Effector memory CD4-positive, alpha-beta T cell (primary cell): ENCODE measurements at places on chromosomes 3 and 15.

DNA sequence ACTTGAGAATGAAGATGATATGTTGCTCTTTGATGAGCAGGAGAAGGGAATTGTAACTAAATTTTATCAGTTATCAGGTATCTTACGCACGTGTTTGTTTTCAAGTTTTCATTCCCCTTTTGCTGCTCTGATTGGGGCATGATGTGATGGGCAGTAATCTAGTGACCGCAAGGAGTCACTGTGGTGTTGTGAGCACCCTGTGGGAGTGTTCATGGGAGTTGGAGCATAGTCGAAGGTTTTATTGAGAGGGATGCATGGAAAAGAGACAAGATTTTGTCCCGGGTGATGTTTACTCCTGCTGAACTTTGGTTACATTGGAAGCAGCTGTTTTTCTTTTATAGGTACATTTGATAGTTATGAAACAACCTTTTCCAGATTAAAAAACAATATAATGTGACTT, 2.1 kb downstream of the FAN1 start:
- H3K27ac ChIP-seq = no peak overlapping the region
- no peak overlapping the region for H3K4me3 ChIP-seq
- no peak for DNase-seq
- peaks cover 3% of the 10 kb centered on the region for H3K4me1 ChIP-seq

DNA sequence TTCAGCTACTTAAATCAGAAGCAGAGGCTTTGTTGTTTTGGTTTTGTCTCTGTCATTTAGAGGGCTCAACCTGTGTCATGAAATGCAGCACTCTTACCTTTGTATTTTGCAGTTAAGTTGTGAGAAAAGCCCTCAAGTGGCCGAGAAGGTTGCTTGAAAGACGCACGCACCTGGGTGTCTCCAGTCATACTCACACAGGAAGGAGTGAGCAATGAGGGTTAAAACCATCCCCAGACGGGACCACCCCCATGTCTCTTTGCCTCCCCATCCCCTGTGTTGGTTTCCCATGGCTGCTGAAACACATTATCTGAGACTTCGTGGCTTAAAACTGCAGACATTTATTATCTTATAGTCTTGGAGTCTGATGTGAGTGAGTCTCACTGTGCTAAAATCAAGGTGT, 376.1 kb upstream of the CFAP20DC start:
- H3K27ac ChIP-seq = peak overlapping the region; percentile 16
- peak; percentile 3 for DNase-seq
- H3K36me3 ChIP-seq = no peaks in the 10 kb centered on the region
- no peak overlapping the region for H3K4me3 ChIP-seq

DNA sequence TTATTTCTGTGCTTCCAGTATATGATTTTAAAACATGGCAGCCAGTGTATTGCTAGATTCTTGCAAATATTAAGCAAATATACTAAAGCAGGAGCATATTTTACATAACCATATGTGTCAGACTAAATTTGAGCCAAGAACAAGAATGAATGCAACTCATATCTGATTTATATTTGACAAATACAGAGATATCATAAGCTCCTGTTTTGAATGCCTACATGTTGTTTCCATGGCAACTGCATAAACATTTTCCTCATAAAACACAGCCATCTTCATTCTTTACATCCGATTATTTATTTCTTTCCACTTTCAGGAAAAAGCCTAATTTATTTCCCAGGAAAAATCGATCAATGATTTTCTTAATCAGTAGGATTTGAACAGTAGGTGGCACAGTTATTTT, 172.2 kb upstream of the TSPAN3 start:
- H3K4me1 ChIP-seq = no peaks in the 10 kb centered on the region
- no peaks in the 10 kb centered on the region for H3K36me3 ChIP-seq

GRCh38 chr15:70741107-70741531, 22.2 kb downstream of the UACA start:
- no peaks in the 10 kb centered on the region for H3K4me1 ChIP-seq
- H3K4me3 ChIP-seq = no peak overlapping the region
- no peak overlapping the region for H3K27ac ChIP-seq
- DNase-seq = no peak

- no peak within 1 kb of the TSS for H3K27ac ChIP-seq
- H3K4me3 ChIP-seq = no peak within 1 kb of the TSS
- no peak for DNase-seq
- H3K27me3 ChIP-seq = peaks cover 9% of the 10 kb centered on the region
- no peaks in the 10 kb centered on the region for H3K4me1 ChIP-seq
Observed at GRCh38 chr3:194369522-194370279, at the start of gene LRRC15. LRRC15 (minus strand) TSS chr3:194369743; CDS start chr3:194361043, 8,700 bp downstream.

- H3K4me1 ChIP-seq = no peaks in the 10 kb centered on the region
- H3K27ac ChIP-seq = no peak overlapping the region
- H3K4me3 ChIP-seq = no peak overlapping the region
Observed at GRCh38 chr15:22915866-22916515, 64.2 kb downstream of the CYFIP1 start.

- H3K4me3 ChIP-seq = no peak overlapping the region
- H3K27ac ChIP-seq = no peak overlapping the region
- no peaks in the 10 kb centered on the region for H3K27me3 ChIP-seq
- no peak for DNase-seq
Observed at GRCh38 chr15:99495430-99496301, 70.1 kb upstream of the MEF2A start.

DNA sequence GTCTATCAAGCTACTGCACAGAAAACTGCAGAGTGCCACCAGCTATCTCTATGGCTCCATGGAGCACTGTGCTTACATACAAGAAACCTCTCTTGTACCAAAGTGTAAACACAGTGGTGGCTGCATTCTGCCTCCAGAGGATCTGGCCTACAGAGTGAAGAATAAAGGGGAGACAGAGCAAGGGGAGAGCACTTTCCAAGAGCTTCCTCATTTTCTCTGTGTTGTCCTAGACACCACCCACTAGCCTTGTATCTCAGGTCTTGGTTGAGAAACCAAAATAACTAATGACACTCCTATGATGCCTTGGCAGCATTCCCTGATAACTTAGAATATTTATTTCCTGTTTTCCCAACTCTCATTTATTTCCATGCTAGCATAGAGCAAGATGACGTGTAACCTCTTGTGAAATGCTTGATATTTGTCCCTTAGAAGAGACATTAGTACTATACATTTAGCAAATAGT, 56.9 kb upstream of the PHLDB2 start:
- no peak for DNase-seq
- H3K4me3 ChIP-seq = no peak overlapping the region
- H3K36me3 ChIP-seq = no peaks in the 10 kb centered on the region
- H3K27me3 ChIP-seq = no peaks in the 10 kb centered on the region
- H3K27ac ChIP-seq = no peak overlapping the region
- H3K4me1 ChIP-seq = no peaks in the 10 kb centered on the region

DNA sequence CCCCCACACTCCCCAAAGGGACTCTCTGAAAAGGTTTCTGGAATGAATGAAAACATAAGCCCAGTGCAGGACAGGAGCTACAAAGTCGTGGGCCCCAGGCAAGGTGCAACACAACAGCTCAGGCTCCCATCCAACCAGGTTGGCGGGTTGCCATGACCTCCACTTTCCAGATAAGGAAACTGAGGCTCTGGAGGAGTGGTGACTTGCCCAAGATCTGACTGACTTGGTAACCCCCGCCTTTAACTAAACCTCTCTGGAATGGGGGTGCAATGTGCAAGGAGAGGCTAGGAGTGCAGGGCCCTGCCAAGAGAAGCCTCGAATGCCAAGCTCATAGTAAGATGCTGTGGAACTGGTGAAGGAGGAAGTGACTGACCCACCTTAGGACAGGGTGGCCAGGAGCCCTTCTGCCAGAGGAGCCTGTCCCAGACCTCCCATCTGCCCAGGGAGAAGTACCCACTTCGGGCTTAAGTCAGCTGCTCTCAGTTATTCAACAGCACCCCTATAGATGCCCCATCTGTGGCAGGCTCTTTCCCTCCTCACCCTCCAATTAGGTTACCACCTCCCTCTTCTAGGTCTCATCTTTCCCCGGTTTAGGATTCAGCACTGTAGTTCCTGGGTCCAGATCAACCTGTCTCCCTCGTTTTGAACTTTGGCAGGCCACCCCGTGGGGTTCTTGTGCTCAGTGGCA, 553 bp upstream of the TNNC1 start:
- DNase-seq = no peak
- peaks cover 17% of the 10 kb centered on the region for H3K36me3 ChIP-seq
- H3K4me1 ChIP-seq = peaks cover 27% of the 10 kb centered on the region
- no peaks in the 10 kb centered on the region for H3K27me3 ChIP-seq

GRCh38 chr3:71358243-71358642, 225.3 kb downstream of the FOXP1 start:
- H3K27ac ChIP-seq = no peak overlapping the region
- no peak for DNase-seq
- H3K27me3 ChIP-seq = no peaks in the 10 kb centered on the region
- no peak overlapping the region for H3K4me3 ChIP-seq
- no peaks in the 10 kb centered on the region for H3K36me3 ChIP-seq
- peaks cover 10% of the 10 kb centered on the region for H3K4me1 ChIP-seq

DNA sequence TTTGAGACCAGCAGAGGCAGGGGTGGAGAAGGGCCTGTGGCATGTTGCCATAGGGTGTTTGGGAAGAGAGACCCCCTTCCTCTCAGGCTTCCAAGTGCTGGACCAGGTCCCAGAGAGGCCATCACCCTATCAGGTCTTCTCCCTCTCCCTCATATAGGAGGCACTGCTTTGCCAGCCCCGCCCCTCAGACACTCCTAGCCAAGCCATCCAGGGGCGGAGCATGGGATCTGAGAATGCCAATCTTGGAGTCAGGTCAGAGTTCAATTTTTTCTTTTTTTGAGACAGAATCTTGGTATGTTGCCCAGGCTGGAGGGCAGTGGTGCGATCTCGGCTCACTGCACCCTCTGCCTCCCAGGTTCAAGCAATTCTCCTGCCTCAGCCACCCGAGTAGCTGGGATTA, 32.7 kb downstream of the CRABP1 start:
- no peaks in the 10 kb centered on the region for H3K4me1 ChIP-seq
- no peak overlapping the region for H3K4me3 ChIP-seq
- DNase-seq = no peak
- no peak overlapping the region for H3K27ac ChIP-seq
